ENCODE measurements at places on chromosomes 2 and 18. TPM values are rescaled to one million over a fixed set of nuclear protein-coding genes. Genes with fewer than 3 reads are reported as not detected.
A peak's percentile ranks its signal among the peaks of the same experiment; 100 is the strongest.

Gene MGAT4A
- total RNA-seq = 42.2 TPM

Gene POTEC
- total RNA-seq = not detected

DNA sequence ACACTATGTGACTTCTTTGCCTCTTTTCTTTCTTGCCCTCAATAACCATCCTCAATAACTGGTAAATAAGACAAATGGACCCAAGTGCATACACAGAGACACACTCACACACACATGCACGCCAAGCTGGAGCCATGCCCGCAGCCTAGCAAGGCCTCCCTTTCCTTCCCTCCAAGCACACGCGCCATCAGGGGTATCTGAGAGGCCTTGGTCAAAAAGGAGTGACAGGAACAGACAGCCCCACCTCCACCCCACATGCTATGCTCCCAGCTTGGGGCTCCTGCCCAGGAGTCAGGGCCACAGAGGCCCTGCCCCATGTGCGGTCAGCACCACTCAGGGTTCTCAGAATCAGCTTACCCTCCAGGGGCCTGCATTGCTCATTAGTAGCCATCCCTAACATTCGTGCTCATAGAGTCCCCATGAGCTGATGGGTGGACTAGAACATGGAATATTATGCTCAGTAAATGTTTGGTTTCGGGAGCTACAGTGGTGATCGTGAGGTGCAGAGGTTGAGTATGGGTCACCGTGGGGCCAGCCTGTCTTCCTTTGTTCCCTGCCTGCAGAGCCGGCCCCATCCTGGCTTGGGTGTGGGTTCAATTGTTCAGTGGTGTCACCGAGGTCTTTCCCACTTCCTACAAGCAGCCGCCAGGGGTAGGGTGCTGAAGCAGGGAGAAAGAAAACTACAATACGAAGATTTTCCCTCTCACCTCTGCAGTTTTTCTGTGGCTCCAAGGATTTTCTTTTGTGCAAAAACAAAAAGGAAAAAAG, 158.2 kb upstream of the RAB12 start:
- DNase-seq = no peak

Gene SLC4A5
- 4.8 TPM for total RNA-seq

GRCh38 chr2:200258881-200259576, 47.5 kb upstream of the SPATS2L start:
- no peak for DNase-seq

Gene ARHGAP25
- total RNA-seq = not detected

DNA sequence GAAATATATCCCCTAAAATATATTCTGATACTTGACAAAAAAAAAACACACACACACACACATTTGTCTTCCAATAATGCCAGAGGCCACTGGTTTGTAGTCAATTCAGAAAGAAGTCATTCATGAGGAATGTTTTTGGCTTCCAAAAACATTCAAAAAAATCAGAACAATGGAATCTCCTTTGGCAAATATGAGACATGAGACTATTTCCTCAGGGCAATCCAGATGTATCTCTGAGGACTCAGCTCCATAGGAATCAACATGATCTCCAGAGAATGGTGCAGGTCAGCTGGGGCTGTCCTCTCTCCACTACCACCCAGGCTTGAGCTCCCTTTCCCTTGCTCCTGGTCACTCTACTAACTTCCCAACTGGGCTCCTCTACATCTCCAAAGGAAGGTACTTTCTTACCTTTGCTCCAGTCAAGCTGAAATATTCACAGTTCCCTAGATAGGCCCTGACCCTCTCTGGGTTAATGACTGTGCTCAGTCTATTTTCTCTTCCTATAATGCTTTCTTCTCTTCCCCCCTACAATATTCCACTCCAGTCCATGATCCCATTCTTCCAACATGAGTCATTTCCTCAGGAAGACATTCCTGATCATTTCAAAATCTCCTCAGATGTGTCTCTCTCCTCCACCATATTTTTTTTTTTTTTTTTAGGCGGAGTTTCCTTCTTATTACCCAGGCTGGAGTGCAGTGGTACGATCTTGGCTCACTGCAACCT, 145.3 kb downstream of the C1D start:
- DNase-seq = no peak

GRCh38 chr18:76468345-76469304, 26.4 kb downstream of the ZNF516 start:
- no peak for DNase-seq

- DNase-seq = no peak
Measured at GRCh38 chr18:4119127-4119648, 335.9 kb downstream of the DLGAP1 start.

DNA sequence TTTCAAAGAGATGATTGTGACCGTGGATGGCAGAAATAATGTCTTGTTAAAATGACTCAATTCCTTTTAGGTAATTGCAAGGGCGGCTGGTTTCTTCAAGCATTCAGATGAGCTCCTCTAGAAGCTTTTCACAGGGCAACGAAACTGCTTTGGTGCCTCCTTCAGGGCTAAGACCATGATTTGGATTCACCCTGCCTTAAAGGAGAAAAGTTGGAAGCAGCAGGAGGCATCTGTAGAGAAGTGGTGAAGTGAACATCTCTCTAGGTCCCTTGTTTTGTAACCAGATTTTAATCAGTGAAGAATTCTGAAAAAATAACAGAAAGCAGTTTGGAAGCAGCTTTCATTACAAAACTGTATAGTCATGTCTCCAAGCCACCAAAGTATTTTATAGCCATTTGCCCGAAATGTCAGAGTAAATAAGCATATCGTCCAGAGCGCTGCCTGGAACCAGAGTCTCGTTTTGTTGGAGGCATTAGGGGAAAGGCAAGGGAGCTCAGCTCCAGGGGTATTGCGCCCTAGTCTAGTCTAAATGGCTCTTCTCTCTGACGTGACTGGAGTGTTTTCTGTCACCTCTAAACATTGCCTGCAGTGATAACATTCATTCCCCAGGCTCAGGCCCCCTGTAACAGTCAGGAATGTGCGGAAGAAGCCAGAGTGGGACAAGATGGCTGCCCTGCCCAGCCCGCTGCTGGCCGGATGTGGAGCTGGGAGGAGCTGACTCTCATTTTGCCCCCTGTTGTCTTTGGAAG, 57.8 kb upstream of the ITGB6 start:
- DNase-seq = no peak

Gene RGPD6
- total RNA-seq = 39.1 TPM

GRCh38 chr2:109046925-109047508, 58.0 kb upstream of the EDAR start:
- no peak for DNase-seq

DNA sequence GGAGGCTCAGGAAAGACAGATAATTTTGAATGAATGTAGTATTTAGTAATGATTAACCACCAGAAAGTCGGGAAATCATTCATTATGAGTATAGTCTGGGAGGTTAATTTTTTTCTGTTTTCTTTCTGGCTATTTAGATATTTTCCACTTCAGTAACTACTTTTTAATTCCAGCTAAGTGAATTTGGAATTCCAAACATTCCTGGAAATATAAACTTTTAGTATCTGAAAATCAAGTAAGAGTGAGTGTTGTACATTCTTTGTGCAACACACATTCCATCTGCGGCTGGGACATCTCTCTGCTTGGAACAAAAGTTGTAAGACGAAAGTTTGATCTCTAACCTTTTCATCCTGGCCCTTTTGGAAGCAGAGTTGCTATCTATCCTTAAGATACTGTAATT, 275.7 kb upstream of the SPRED2 start:
- no peak for DNase-seq

GRCh38 chr18:3615374-3615985, 165.5 kb downstream of the TGIF1 start:
- no peak for DNase-seq

DNA sequence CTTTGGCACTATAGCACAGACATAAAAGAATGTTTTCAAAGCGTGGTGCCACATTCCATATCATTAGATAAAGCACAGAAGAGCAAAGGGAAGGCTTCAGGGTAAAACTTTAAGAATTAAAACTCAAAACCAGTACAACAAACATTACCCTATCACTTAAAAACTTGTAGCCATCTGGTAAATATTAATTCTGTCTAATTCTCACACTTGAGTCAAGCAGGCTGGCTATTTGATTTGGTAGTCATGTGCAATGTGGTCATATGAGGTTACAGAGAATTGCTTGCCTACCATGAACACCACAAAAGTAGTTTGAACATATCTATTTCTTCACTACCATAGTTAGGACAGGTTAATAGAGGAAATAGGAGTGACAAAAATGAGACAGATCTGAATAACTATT, 244.9 kb downstream of the IRS1 start:
- DNase-seq = no peak

Gene SH2D6
- 13.4 TPM for total RNA-seq

Gene CRIM1
- total RNA-seq = 104 TPM

DNA sequence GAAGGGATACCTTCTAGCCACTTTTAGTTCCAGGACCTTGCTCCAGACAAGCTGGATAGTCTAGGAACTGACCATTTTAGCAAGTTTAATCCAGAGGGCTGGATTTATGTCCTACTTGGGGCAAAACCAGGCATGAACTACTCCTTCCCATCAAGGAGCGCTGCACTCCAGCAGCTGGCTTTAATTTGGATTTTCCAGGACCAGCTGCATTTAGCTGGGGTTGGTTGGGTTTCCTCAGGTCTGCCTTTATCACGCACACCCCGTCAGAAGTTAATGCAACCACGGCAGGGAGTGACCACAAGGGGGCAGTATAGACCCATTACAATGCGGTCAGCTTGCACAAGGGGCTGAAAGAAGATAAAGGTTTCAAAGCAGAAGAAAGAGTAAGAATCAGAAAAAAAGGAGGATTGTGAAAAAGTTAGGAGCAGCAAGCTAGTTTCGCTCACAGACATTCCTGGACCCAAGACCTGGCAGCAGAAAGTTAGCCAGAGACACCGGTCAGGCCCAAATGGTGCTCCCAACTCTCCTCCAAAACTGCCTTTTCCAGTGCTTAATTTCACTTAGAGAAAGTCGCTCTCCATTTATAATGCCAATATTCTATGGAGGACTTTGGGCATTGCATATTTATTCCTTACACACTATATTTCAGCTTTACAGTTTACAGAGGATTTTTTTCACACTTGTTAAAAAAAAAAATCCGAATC, 40.1 kb downstream of the SLC4A1AP start:
- DNase-seq = peak; percentile 95

GRCh38 chr2:217092710-217093379, 233.0 kb upstream of the TNP1 start:
- DNase-seq = peak; percentile 61

Gene HSPE1
- 38.3 TPM for total RNA-seq

DNA sequence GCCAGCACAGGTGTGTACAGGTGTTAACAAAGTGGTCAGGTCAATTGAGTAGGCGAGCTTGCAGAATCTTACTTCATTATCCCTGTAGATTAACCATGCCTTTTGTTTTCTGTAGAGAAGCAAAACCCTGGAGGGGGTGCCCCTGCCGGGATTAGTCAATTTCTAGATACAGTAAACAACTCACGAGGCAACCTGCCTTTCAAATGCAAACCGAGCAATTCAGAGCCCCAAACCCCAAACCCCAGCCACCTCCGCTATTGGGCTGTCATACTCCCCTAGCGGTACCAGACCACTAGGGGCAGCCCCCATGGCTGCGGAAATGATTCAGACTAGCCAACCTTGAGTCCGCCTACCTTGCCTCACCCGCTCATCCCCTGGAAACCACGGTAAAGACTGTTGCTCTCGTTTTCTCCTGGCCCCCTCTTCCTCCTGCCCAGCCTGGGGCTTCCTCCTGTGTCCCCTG, 61.4 kb upstream of the KIF5C start:
- peak; percentile 28 for DNase-seq

DNA sequence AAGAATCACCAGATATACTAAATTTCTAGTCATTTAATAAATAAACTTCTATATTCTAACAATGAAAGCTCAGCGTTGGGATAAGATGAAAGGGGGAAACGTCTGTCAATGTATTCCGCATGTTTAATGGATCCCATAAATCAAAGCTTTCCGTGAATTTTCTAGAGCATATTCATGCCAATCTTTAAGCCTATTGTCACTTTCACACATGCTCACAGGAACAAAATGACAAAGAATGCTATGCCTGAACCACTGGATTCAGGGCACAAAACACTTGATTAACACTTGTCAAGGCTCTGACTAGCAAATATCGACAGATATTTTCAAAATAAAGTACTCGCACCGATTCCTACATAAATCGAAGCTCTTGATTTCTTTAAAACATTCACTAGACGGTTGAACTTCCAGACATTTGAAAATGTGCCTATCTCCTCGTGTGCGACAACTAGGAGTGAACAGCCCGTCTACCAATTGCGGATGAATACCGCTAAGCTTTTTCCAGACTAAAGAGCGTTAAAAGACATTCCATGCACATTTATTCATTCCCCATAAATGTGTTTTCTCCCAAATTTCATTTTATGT, 1.8 kb downstream of the TLK1 start:
- DNase-seq = peak; percentile 9

DNA sequence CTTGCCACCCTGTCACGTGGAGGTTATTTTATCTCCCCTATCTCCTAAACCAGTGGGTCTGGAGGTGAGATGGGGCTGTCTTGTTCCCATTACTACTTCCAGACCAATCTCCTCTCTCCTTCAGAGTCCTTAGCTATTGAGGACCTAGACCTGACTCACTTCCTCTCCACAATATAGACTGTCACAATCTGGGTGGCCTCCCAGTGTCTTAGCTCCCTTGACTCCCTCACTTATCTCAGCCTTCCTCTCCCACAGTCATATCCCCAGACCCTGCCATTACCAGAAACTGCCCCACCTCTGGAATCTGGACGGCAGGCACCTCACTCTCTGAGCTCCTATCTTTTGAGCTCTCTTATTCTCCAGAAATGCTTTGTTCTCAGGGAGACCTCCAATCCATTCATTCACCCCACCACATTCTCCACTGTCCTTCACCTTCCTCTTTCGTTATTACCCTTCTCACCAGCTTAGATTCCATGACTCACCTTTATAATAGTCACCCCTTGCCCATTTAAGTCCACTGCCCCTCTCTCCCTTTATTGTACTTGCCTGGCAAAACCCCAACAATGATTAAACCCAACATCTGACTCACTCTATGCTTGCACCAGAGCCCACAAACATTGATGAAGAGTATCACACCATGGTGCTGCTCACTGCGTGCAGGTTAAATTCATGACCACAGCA, 23.3 kb upstream of the SIX3 start:
- no peak for DNase-seq

Measured in stomach (tissue), 19 donors.